Sciatic nerve (tissue), 2 donors: ENCODE measurements at places on chromosomes 4 and X. TPM values are rescaled to one million over a fixed set of nuclear protein-coding genes. Genes with fewer than 3 reads are reported as not detected.

TSPAN6 gene
- 33.3 TPM for total RNA-seq

GRCh38 chrX:71989768-71990426 is 79.3 kb downstream of the NHSL2 start:
- peak; percentile 68 for DNase-seq

DNA sequence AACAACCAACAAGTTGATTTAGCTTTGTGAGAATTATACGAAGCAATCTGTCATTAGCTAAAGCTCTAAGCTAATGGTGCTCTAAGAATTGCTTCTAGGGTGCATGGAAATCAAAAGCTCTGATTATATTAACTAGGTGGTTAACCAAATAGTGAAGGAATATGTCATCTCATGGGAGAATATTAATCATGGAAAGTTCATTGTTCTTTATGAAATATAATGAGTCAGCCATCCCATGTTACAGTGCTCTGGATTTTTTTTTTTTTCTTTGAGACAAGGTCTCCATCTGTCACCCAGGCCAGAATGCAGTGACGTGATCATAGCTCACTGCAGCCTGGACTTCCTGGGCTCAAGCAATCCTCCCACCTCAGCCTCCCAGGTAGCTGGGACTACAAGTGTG is 10.5 kb downstream of the DCAF8L2 start:
- DNase-seq = no peak

GRCh38 chrX:139795196-139795595 is 87.2 kb upstream of the MCF2 start:
- no peak for DNase-seq

LAGE3 gene
- total RNA-seq = 10.6 TPM

DNA sequence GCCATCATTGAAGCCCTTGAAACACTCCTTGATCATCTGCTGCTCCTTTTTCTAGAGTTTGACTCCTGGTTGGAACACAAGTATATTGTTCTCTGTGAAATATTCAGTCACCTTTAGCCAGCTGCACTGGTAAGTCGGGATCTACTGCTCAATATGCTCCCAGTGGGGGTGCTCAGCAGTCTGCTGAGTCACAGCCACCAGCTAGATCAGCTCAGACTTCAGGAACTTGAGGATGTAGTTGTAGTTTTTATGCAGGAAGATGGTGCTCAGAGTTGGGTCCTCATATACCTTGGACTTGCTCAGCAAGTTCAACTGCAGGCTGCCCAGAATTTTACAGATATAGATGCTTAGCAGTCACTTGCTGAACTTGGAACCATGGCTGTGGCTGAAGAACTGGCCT is 202.5 kb upstream of the RPL34 start:
- no peak for DNase-seq

DNA sequence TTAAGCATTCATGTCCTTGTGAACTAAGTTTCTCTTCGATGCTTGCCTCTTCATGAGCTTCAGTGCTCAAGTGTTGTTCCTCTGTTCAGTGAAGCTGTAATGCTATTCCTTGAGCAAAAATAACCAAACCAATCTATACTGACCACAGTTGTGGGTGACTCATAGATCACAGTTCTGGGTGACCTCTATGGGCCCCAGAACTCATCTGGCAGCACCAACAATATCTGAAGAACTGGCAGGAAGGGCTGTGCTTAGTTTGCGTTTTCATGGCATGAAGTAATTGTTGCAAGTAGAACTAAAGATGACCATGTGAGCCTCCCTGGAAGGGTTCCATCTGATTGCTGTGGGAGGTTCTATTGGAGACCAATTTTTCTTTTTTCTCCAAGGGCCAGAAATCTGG is 106.2 kb downstream of the CCNG2 start:
- DNase-seq = no peak

FAM114A1 gene
- 92.9 TPM for total RNA-seq

DNA sequence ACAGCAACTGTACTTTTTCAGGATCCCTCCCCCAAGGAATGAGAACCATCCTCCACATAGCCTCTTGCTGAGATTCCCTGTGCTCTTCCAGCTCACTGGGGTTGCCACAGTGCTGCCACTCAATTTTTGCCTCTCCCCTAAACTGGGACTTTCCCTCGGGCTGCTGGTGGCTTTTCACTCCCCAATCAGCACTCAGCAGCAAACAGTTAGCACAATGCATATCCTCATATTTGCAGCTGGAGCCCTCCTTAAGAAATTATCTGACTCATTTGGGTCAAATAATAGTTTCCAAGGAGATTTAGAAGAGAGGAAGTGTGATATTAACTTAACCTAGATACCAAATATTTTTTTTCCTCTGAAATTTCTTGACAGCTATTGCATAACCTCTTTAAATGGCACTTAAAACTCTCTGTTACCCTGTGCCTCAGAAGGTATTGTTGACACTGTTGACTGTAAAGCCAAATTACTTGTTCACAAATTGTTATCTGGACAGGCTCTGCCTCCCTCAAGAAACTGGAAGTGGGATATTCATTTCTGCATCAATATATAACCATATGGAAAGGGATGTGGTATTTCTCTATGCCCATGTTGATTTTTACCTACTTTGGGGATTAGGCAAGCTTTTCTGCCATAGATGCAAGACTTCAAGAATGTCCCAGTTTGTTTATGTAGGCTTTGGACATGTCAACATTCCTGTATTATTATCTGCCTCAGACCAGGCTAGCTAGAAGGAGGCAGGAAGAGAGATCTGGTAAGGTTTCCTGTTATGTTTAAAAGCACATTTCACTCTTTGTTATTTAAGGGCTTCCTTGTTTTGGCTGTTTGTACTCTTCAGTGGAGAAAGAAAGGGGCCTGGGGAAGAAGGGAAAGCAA is 58.0 kb downstream of the SEPTIN11 start:
- DNase-seq = no peak

SPOCK3 gene
- total RNA-seq = not detected

ASB9 gene
- total RNA-seq = 1.2 TPM

DNA sequence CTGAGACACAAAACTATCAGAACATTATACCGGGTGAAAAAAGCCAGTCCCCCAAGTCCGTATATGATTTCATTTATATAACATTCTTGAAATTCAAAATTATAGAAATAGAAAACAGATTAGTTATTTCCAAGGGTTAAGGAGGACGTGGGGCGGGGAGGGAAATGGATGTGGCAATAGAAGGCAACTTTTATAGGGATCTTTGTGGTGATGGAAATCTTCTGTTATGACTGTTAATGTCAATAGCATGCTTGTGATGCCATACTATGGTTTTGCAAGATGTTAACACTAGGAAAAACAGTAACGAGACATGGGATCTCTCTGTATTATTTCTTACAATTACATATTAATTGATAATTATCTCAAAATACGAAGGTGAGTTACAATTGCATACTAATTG is 96.4 kb downstream of the LNX1 start:
- no peak for DNase-seq

DNA sequence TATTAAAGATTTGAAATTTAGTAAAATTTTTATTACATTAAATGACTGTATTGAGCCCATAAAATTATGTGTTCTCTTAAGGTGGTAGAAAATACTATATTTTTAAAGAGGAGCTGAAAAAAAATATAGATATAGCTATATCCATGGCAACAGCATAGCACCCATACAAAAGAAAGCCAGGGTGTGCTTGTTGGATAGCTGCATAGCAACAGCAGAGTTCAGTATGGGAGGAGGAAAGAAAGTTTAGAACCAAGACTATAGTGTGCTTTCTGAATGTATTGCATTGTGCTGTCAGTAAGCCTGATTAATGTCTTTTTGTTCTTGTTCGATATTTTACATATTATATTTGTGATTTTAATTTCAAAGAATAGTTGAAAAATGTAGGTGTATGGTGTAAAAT is 78.4 kb downstream of the GRID2 start:
- no peak for DNase-seq

UGT2A3 gene
- total RNA-seq = not detected
